ENCODE measurements at places on chromosomes 6 and 20.

- DNase-seq = no peak
These were observed 329.7 kb downstream of the MAFB start for GRCh38 chr20:40359131-40359912.

DNA sequence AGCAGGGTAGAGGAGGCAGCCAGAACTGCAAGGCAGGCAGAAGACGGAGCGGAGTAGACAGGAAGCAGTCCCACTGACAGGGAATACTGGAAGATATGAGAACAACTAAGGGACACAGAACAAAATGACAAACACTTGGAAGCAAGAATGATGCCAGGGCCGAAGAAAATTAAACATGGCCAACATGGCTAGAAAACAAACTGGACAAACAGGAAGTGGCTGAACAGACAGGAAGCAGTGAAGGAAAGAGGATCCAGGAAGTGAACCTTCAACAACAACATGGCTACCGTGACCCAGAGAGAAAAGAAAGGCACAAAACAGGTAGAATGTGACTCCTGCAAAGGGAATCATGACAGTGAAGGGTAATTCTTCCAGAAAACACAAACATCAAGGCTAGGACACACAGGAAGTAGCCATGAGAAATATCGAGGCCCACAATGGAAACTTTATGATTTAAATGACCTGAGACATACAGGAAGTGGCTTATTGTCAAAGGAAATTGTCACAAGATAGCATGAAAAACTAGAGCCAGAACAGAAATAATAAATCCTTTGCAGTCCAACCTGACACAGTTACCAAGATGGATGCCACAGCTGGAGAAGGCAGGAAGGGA, 9.1 kb downstream of the COL11A2 start:
- DNase-seq = no peak

DNA sequence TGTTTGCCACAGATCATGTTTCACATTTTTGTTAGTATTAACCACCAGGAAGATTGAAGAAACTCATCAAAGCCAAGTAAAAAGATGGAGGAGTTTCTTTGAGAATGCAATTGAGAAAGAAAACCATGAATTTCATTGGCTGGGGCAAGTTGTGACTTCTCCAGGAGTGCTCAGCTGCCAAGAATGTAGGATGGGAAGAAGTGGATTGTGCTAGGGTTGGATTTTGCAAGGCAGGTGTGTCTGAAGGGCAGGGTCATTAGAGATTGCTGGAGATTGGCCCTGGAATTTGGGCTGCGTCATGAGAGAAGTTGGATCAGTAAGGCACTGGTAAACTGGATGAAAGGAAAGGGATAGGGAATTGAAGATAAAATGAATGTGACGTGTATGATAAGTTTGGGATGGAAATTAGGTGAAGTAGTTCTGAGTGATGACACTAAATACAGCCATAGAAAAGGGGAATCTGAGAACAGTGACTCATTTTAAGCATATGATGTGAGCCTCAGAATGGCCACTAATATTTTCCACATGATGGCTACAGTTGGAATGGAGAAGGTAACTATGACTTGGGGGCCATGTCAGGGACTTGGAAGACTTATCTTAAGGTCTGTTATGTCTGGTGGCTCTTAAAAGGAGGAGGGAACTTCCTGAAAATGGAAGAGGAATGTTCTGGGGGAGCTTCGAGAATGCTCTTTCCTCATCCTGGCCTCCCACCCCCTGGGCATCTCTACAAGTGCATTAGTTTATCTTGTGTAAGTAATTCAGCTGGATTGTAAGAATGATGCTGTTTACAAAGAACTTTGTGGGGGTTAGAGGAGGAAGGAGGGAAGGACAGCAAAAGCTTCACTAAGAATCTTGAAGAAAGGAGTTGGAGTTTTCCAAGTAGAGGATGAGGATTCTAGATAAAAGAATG, 27.8 kb upstream of the ERVFRD-1 start:
- no peak for DNase-seq

DNA sequence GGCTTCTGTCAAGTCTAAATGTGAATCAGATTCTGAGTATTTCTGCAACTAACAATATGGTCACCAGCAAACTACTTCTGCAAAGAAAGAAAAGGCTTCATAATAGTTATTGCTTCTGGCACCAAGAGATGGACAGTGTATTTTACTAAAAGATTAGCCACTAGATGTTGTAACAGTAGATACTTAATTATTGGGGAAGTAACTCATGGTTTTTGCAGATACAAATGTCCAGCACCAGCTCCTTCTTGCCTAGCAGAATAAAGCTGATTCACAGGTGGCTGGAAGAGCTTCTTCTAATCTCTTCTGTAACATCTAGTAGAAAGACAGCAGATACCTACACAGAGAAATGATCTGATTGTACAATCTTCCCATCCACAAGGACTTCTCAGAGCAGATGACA, 21.2 kb downstream of the ATXN1 start:
- DNase-seq = no peak

- peak; percentile 65 for DNase-seq
These were observed 52.2 kb downstream of the MARCKS start for GRCh38 chr6:113909224-113909856.

DNA sequence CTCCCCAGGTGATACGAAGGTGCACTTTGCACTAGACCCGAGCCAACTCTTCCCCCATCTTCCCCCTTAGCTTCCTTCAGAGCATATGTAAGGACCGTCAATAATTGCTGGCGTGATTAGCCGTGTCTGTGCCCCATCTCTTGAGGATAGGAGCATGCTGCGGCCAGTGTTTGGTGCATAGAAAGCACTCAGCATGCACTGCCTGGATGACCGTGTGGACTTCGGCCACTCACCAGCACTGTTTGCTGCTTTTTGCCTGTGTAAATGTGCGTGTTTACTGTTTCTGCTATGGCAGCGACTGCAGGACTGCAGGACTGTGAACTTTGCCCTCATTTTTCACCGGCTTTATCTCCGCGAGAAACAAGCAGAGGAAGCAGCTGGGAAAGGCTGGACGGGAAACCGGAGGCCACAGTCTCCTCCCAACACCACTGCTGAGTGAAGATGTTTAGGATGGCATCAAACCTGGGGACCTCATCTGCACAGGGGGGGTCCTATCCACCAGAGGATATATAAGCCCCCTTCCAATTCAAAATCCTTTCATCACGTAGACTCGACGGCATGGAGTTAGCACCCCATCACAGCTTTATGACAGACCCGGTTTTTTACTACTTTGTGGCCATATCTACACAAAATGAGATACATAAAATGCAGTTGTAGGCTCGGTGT, 150.6 kb upstream of the AFDN start:
- no peak for DNase-seq

DNA sequence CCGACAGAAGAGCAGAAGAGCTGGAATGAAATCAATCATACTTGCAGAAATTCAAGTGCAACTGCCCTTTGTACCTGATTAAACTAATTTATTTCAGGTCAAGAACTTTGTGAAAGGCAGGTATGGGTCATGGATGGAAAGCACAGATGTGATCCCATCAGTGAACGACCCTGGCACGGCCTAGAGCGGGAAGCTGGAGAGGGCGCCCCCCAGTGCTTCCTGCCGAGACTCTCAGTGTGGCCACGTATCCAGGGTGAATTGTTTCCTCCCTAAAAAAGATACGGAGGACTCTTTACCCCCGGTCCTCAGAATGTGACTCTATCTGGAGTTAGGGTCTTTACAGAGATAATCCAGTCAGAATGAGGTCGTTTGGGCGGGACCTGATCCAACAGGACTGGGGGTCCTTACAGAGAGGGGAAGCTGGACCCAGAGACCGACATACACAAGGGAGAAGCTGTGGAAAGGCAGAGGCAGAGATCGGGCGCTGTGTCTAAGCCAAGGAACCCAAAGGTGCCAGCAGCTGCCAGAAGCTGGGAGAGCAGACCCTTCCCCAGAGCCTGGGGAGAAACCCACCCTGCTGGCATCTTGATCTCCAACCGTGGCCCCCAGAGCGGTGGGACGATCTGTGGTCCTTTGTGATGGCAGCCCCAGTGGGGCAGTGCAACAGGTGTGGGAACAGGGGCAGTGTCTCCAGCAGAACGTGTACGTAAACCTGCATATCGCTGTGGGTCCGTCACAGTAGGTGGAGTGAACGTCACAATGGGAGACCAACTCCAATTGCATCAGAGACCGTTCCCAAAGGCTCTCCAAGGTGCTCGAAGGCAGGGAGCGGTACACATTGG, 91.9 kb downstream of the TAF4 start:
- no peak for DNase-seq

DNA sequence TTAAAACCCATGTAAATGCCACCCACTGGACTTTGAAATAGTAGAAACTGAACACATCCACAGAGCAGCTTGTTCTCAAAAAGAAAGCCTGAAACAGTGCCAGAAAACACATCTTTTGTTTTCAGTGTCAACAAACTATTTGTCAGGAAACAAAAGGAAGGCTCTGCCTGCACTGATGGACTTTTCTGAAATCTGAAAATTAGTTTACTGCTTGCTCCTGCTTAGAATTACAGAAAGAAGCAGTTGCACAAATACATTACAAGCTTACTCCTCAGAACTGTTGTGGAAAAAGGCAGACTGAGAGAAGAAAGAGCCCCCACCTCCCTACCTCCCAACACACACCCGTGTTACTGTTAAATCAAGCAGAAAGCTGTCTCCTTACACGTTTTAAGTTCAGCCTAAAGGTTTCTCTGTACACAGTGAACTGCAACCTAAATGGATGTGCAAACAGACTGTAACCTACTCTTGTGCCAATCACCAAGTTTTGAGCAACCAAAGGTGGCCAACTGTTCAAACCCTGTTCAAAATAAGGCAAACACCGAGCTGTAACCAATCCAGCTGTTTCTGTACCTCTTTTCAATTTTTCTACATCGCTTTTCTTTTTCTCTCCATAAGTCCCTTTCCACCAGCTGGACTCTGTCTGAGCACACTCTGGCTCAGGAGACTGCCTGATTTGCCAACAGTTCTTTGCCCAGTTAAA, 43.7 kb downstream of the FRK start:
- DNase-seq = peak; percentile 87

DNA sequence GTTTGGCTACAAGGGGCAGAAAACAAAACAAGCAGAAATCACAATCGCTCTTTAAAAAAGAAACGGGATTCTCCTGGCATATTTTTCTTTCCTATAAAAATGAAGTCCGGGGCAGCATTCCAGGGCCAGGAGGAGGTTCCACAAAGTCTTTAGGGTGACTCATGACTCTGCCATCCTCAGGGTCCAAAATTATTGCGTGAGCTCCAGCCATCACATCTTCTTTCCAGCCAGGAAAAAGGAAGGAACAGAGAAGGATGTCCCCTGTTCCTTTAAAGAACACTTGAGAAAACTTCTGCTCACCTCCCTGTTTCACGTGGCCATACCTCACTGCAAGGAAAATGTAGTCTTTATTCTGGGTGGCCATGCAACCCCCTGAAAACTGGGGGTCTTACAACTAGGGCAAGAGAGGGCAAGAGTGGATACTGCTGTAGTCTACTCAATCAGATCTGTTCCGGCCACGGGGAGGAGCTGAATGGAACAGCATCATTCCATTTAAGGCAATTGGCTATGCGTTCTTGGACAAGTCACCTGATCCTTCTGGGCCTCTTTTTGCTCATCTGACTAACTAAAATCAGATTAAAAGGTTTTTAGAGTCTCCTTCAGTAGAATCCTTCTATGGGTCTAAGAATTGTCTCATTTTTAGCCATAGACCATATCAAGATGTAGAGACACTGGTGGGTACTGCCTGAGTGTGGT, 49.4 kb downstream of the CTCFL start:
- DNase-seq = no peak

DNA sequence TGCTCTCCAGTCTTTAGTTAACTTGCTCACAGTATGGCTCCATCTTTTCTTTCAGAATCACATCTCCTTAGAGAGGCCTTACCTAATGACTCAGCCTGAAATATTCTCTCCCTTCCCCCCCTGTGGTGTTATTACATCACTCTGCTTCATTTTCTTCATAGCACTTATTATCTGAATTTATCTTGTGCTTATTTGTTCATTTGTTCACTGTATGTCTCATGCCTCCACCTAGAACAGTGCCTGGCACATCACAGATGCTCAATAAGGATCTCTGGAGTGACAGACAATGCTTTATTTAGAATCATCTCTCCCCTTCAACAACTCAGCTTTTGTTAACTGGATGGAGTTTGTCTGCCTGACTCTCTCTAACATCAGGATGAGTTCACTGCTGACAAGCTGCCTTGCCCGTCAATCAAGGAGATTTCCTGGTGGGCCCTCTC, 96.6 kb upstream of the MAN1A1 start:
- DNase-seq = peak; percentile 40

DNA sequence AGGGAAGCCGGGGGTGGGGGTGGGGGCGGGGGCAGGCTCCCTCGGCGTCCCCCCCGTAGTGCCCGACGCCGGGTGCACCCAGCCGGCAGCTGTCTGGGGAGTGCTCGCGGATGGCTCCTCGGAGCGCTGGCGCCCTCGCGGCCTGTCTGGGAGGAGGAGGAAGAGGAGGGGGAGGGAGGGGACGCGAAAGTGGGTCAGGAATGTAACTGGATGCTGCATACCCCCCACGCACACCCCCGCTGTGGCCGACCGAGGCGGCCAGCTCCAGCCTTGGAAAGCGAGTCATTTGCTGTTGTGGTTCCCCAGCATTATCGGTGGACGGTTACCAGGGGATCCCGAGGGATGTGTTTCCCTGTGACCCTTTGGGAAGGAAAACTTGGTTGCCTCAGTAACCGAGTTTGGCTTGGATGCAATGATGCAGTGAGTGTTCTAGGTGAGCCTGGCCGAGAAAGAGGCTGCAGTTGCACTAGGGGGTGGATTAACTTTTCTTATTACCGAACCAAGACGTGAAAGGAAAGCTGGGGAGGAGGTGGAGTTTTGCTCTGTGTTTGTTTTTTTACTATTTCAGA, 55.2 kb upstream of the RREB1 start:
- DNase-seq = peak; percentile 85

DNA sequence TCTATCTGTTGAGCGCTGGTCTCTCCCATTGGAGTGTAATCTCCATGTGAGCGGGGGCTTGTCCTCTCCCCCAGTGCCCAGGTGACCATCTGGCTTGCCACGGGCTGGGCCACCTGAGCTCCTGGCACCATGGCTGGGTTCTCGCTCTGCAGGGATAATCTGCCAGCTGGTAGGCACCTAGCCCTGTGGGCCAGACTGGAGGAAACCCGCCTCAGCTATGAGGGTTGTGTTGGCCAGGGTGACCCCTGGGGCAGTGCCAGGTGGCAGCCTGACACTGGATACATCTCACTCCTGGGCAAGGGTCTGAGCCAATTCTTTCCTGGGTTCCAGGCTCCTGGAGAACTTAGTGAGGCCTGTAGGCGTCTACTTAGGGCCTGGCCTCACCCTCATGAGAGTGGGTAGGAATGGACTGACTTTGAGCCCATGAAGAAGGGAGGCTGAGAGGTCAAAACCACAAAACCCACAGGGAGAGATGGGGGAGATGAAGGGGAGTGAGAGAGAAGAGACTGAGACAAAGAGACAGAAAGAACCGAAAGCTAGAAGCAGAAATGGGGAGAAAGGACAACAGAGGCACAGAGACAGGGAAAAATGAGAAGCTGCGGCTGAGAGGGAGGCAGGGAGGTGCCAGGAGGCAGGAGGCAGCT, 5.8 kb upstream of the SLC52A3 start:
- DNase-seq = no peak

- DNase-seq = no peak
These were observed 510.8 kb upstream of the POU3F2 start for GRCh38 chr6:98323605-98324004.

DNA sequence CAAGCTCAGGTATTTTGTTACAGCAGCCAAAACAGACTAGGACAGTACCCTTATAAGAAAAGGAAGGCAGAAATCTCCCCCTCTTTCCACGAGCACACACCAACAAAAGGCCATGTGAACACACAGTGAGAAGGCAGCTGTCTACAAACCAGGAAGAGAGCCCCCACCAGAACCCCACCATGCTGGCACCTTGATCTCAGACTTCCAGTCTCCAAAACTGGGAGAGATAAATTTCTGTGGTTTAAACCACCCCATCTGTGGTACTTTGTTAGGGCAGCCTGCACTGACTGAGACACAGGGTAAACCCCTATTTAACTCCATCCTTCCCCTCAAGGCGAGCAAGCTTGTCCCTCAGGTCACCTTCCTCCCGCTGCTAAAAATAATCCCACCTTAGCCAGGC, 475.8 kb upstream of the JARID2 start:
- no peak for DNase-seq
